Tibial nerve (tissue), 4 donors: ENCODE measurements at places on chromosomes 12 and 14.
A peak's percentile ranks its signal among the peaks of the same experiment; 100 is the strongest.

DNA sequence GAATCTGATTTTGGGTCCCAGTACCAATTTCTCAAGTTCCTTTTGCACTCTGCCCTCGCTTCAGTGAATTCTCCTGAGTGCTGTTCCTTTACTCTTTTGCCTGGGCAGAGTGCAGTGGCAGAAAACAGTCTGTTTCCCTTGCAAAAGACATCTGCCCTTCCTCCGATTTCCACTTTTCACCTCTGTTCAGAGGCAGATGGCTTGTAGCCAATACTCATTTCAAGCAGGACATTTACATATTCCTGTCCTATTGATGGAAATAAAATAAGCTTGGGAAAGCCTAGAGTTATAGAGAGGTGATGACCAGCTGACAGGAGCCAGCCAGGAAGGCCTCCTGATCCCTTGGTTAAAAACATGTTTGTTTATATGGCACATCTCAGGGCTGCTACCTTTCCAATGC, 111.0 kb downstream of the SLC8A3 start:
- no peaks in the 10 kb centered on the region for H3K27me3 ChIP-seq
- no peak overlapping the region for H3K27ac ChIP-seq
- H3K4me3 ChIP-seq, result no peak overlapping the region
- no peaks in the 10 kb centered on the region for H3K36me3 ChIP-seq
- DNase-seq, result no peak

GRCh38 chr12:14148489-14149270, 167.3 kb upstream of the GRIN2B start:
- H3K4me1 ChIP-seq, result no peaks in the 10 kb centered on the region
- H3K36me3 ChIP-seq, result no peaks in the 10 kb centered on the region
- H3K27ac ChIP-seq, result no peak overlapping the region
- no peak overlapping the region for H3K4me3 ChIP-seq

- H3K36me3 ChIP-seq, result no peaks in the 10 kb centered on the region
- H3K27ac ChIP-seq, result no peak overlapping the region
- no peaks in the 10 kb centered on the region for H3K27me3 ChIP-seq
- no peak overlapping the region for H3K4me3 ChIP-seq
- DNase-seq, result no peak
- peaks cover 5% of the 10 kb centered on the region for H3K4me1 ChIP-seq
These were observed 11.6 kb upstream of the PTPRB start for GRCh38 chr12:70648831-70649230.

- H3K27ac ChIP-seq, result no peak overlapping the region
- no peak overlapping the region for H3K4me3 ChIP-seq
- no peaks in the 10 kb centered on the region for H3K4me1 ChIP-seq
- peak; percentile 72 for DNase-seq
- no peaks in the 10 kb centered on the region for H3K27me3 ChIP-seq
These were observed 137.5 kb upstream of the CPM start for GRCh38 chr12:69070319-69071090.

GRCh38 chr14:102827716-102828115, 50.5 kb downstream of the TRAF3 start:
- DNase-seq, result no peak
- H3K4me1 ChIP-seq, result peaks cover 21% of the 10 kb centered on the region
- H3K4me3 ChIP-seq, result no peak overlapping the region
- H3K27me3 ChIP-seq, result no peaks in the 10 kb centered on the region
- no peak overlapping the region for H3K27ac ChIP-seq

DNA sequence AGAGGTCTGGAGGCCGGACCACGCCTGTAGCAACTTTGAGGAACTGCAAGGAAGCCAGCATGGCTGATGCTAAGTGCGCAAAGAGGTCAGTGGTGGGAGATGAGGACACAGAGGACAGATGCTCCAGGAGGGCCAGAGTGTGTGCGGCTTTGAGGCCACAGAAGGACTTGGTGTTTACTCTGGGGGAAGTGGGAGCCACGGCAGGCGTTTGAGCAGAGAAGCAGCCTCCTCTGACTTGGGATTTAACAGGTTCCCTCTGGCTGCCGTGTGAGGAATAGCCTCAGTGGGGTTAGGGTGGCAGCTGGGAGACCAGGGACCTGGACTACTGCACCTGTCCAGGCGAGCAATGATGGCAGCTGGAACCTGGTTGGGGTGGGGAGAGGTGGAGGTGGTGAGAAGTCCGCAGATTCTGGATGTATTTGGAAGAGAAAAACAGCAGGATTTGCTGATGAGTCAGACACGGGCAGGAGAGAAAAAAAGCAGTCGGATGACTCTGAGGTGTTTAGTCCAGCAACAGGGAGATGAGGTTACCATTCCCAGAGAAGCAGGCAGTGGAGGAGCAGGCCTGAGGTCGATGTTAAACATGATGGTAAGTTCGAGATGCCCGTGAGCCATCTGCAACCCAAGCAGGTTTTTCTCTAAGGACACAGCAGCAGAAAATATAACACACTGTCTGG, 143.5 kb downstream of the SCARB1 start:
- DNase-seq, result no peak
- no peaks in the 10 kb centered on the region for H3K4me1 ChIP-seq
- H3K36me3 ChIP-seq, result no peaks in the 10 kb centered on the region
- H3K27ac ChIP-seq, result peak overlapping the region; percentile 44
- no peak overlapping the region for H3K4me3 ChIP-seq
